ENCODE measurements at places on chromosomes 5 and 9.

DNA sequence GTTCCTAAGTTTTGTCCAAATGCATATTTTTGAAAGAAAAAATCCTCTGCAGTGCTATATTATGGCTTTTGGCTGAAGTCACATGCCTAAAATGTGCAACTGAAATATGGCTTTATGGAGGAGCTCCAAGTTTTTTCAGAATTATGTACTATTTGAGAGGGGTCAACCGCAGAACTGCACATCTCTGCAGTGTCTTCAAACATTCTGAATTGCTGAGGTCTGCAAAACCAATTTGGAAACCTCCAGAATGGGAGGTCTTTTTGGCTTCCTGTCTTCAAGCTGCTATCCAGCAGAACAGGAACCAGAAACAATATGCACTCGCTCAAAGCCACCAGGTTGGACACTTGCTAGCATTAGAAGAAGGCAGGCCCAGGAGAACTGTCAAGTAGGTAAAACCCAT, 376.0 kb upstream of the PAPPA start:
- DNase-seq = no peak

DNA sequence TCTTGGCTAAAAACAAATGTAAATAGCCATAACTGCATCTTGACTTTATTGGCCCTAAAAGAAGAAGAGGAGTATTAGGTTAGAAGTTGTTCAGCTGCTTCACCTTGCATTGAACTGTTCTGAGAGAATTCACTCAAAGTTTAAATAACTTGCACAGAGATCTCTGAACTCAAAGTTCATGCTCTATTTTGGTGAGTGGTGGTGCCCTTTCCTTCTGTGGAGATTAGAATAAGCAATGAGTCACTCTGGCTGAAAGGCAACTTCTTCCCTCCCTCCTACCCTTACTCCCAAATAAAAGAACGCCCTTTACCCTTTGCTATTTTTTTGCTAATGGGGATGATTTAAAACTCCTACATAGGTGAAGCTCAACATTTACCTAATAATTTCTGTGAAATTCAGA, 48.9 kb downstream of the ERMP1 start:
- no peak for DNase-seq

DNA sequence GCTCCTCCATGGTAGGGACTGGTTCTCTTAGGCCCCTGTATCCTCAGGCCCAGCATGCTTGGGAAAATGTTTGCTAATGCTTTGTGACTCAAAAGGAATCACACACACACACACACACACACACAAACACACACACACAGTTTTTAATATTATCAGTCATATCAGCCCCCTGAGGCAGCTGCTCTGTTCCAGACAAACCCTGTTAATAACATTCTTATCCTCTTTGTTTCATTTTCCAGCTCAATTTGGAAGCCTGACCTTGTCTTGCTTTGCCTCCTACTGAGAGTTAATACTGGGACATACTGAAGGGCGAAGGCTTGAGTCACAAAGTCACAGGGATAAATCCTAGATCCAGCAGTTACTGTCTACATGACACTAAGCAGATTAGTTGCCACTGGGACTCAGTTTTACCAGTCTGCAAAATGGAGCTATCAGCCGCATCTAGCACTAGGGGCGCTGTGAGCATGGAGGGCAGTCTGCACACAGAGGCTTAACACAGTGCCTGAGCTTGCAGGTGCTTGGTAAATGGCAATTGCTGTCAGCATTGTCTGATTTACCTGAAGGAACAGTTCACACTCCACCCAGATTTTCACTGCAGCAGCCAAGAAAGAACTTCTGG, 37.1 kb upstream of the KCNMB1 start:
- DNase-seq = no peak

DNA sequence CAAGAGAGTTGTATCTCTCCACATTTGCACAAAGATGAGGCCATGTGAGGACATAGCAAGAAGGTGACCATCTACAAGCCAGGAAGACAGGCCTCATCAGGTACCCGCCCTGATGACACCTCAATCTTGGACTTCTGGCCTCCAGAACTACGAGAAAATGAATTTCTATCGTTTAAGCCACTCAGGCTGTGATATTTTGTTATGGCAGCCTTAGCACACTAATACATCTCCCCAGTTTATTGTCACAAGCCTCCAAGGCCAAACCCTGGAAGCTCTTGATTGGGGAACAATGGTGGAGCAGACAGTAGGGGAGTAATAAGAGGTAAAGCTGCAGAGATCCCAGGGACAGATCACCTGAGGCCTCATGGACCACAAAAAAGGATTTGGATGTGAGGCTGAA, 7.7 kb upstream of the P4HA2 start:
- no peak for DNase-seq

DNA sequence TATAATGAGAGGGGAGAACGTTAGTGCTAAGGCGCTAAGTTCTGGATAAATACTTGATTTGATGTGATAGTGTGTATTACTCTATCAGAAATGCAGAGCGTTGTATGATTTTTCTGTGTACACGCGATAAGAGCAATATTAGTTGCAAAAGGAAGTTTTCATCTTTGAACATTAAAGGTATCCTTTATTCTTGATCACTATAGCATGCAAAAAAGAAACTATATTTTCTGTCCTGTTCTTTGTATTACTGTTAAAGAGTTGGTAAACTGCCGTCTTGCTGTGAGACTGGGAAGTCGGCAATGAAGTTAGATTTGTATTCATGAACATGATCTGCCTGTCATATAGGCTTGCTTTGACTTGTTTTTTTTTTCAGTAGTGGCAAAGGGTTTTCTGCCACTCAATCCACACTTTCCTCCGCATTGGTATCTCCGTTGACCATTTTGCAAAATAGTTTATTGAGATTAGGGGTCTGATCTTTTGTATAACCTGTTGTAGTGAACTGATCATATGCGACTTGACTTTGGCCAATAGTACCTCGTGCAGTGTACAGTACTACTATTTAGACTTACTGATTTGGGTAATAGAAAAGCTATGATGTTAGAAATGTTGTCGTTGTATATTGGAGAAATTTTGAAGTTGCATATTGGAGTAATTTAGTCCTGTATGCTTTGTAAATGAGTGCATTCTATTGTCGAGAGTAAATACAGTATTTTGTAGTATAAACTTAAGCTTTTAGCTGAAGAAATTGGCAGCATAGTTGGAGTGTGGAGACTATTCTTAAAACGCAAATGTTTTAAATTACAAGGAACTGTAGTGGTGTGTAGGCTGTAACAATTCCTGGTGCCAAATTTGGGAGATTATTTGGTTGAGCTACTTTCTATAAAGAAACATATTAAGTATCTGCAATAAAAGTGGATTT, 1.7 kb downstream of the DENND4C start:
- DNase-seq = no peak

DNA sequence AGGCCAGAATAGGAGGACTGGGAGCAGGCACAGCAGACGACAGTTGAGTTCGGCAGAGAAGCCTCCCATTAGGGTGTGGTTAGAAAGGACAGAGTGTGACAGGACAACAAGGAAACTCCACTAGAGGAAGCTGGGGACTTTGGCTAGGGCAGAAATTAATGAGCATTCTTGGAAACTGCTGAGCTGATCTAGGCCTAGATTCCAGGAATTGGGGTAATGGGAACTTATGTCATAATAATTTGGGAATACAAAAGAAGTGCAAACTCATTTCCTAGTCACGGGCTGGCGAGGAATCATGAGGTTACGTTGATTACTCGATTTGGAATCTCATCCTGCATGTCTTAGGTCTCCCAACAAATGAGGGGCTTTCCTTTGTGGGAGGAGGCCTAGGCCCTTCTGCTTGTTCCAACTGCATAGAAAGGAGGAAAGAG, 144.6 kb upstream of the RPS23 start:
- DNase-seq = no peak

DNA sequence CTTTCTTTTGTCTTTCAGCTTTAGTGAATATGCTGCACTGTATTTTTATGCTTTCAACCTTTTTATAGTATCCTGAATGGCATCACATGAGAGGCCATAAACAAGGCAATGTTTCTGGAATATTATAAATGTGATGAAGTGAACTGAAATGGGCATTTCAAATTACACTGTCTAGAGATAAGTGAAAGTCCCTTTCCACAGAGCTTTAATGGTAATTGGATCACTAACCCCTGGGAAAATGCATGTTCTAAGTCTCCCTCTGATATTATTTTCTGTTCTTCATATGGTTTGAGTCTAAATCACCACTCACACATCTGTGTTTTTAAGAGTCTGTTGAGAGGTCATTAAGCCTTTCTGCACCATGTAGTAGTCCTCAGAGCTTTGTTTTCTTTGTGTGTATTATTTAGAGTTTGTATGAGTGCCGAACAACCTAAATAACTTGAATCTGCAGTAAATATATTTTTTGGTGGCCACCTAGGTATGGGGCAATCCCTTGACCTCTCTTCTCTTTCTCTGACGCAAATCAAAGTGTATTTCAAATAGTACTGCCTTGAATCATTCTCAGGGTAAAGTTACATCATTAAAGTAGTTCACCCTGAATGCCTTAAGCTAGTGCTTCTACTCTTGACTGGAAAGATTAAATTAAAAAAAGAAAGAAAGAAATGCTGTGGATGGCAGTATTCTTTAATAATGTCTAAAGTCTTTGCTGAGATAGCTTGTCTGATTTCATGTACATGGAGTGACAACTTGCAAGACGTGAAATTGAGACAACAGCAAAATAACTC, 1931.0 kb upstream of the CDH6 start:
- no peak for DNase-seq

DNA sequence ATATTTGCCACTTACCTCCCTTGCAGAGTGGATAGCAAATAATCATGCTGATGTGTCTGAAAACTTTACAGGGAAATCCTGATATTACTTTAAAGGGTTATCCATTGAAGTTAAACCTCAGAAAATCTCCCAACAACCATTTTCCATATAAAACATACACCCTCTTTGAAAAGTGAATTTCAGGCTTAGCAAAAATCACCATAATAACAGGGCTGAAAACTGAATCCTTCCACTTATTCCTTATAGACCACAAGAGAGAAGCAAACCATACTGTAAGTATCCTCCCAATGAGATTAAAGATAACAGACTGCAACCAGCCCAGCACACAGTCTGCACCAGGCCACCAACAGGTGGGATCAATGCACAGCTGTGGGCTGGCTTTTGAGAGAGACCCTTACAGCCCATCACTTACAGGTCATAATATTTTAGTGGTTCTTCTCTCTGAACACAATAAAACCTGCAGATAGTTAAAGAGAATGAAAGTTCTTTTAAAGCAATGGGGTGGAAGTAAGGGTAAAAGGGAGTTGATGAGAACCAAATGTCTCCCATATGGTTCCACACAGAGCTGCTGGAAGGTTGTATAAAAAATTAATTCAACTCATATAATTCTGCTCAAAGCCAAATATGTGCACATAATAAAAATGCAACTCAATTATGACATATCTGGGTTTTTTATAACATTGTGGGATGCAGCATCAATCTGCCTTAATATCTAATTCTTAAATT, 376.2 kb upstream of the GRAMD2B start:
- DNase-seq = no peak

Data from stimulated activated CD4-positive, alpha-beta T cell treated with anti-CD3 and anti-CD28 coated beads, Interleukin-2, amount 100 ng/mL, for 48 hours (primary cell).